HT-29 (cell line): ENCODE measurements at places on chromosomes 16 and 17. TPM values are rescaled to one million over a fixed set of nuclear protein-coding genes. Genes with fewer than 3 reads are reported as not detected.
A peak's percentile ranks its signal among the peaks of the same experiment; 100 is the strongest.

GRCh38 chr17:78043031-78043430 is 84.5 kb downstream of the TNRC6C start:
- no peak for DNase-seq

- no peak for DNase-seq
Measured at GRCh38 chr17:81013642-81014041, 21.3 kb upstream of the BAIAP2 start.

GRCh38 chr17:3894911-3895343 is 2.1 kb upstream of the CAMKK1 start:
- DNase-seq: peak; percentile 9

- no peak for DNase-seq
Measured at GRCh38 chr17:82693168-82693867, 5.2 kb downstream of the RAB40B start.

DNA sequence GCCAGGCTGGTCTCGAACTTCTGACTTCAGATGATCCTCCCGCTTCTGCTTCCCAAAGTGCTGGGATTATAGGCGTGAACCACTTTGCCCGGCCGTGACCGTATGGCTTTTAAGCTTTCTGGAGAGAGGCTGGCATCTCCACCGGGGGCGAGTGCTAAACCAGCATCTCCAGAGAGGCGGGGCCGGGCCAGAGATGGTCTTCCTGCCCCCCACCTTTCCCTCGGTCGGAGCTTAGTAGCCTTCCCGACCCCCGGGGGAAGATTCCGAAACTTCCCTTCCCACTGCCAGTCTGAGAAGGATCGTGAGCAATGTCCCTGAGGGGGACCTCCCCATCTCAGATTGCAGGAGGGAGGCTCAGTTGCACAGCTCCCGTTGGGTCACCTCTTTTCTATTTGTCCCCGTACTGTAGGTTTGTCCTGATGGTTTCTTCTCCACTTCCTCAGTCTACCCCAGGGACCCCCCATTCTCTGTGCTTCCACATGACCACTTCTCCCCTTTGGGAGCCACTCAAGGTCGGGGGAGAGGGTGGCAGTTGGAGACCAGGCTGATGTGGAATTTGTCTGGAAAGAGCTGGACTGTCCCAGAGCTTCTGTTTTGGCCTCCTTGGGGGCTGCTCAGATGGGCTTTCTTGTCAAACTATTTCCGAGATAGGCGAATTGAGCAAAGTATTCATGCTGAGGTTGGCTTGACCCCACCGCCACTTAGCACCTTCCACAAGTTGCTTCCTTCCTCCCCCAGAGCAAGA is 18.2 kb downstream of the IGF2BP1 start:
- DNase-seq: no peak

- no peak for DNase-seq
Measured at GRCh38 chr16:67393788-67394154, 473 bp upstream of the TPPP3 start.

GRCh38 chr17:82402865-82403264 is 15.3 kb upstream of the HEXD start:
- no peak for DNase-seq

The TEKT5 gene
- total RNA-seq: 0.42 TPM in 1 of 2 replicates, not detected in the other

The APOBR gene
- total RNA-seq: 0.05 TPM in 1 of 2 replicates, not detected in the other

The SPATA32 gene
- not detected in 2 replicates for total RNA-seq

The TCAP gene
- total RNA-seq: 1.9 and 2.2 TPM in 2 replicates

The EFNB3 gene
- total RNA-seq: not detected in 2 replicates

The DECR2 gene
- 25.2 and 29.1 TPM in 2 replicates for total RNA-seq

The STAT5A gene
- 11.3 and 11.7 TPM in 2 replicates for total RNA-seq

The OR4D1 gene
- not detected in 2 replicates for total RNA-seq

The SPEM2 gene
- not detected in 2 replicates for total RNA-seq

The CHST5 gene
- total RNA-seq: 0.25 and 1.6 TPM in 2 replicates
